ENCODE measurements at places on chromosomes 5 and 9.

GRCh38 chr5:109901628-109901981 lies 211.9 kb downstream of the MAN2A1 start:
- no peak for DNase-seq

DNA sequence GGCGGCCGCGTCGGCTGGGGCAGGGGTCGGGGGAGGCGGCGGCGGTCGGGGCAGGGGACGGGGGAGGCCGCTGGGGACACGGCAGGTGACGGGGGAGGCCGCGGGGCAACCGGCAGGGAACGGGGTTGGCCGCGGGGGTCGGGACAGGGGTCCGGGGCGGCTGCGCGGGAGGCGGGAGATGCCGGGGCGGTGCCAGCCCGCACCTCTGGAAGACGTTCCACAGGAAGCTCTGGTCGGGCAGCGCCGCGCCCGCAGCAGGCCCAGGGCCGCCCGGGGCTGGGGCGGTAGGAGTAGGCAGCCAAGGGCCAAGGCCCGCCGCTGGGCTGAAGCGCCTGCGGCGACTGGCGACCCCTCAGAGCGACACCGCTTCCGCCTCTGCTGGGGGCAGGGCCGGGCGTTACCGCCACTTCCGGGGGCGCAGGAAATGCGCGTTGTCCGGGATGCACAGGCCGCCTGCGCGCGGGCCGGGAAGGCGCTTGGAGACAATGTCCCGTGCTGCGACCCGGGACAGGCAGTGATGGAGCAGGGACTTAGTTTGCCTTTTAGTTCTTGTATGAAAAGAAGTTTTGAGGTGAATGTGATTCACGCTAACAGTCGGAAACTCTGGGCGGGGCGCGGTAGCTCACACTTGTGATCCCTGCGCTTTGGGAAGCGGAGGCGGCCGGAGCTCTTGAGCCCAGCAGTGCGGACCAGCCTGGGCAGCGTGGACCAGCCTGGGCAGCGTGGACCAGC lies 110.0 kb upstream of the LPCAT1 start:
- DNase-seq, result no peak

- DNase-seq, result no peak
Measured at GRCh38 chr9:134024214-134024792, 978 bp upstream of the BRD3OS start.

DNA sequence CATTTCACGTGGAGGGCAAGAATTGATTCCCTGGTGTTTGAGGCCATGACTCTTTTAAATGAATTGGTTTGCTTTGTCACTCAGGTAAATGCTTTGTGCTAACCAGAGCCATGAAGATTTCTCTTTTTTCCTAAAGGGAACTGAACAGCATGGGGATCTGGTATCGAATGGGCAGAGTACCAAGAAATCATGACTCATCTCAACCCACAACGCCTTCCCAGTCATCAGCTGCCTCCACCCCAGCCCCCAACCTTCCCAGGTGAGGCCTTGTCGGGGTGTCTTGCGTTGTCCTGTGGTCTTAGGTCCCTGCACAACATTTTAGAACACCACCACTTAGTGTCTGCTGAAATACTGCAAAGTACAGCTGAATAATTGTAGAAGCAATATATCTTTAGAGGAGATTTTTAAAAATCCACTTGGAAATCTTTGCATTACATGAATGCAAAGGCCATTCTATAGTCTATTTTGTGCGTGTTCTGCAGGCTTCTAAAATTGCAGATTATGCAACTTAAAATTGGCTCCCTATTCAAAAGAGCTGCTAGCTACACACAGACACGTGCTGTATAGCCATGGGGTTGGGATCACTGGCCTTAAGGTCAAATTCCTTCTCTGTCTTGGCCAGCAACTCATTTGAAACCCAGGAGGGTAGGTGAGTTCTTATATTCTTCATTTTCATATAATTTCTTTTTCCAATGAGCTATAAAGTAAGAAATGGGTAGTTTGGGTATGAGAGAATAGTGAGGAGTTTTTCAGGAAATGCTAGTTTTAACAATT lies 69.0 kb downstream of the MVB12B start:
- DNase-seq, result no peak

GRCh38 chr9:99588299-99588698 lies 233.4 kb upstream of the NR4A3 start:
- no peak for DNase-seq

- DNase-seq, result no peak
Measured at GRCh38 chr9:126763130-126763764, 41.6 kb upstream of the ZBTB43 start.
